ENCODE measurements at places on chromosomes 5 and 9.

DNA sequence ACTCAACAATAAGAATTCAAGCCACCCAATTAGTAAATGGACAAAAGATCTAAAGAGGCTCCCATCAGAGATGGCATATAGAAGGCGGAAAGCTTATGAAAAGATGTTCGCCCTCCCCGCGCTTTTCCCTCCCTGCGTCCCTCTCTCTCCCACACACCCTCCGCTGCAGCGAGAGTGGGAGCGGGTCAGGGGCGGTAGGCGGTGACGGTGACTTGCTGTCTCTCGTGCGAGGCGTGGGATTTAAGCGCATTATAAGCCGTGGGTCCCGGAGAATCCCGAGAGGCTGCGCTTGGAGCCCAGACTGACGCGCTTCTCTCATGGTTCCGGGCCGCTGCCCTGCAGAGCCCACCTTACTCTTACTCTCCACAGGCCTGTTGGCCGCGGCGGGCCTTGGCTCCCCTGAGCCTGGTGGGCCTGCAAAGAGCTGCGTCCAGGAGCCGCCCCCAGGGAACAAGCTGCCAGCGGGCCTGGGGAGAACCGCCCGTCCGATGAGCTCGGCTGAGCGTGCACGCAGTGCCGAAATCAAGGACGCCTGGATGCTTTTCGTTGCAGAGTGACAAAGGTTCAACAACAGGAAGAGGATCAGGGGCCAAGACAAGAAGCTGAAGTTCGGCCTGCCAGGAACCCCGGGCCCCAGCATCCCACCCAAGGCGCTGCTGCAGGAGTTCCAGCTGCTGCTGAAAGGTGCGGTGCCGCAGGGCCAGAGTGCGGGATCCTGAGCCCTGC lies 42.6 kb upstream of the BICD2 start:
- no peak for DNase-seq

DNA sequence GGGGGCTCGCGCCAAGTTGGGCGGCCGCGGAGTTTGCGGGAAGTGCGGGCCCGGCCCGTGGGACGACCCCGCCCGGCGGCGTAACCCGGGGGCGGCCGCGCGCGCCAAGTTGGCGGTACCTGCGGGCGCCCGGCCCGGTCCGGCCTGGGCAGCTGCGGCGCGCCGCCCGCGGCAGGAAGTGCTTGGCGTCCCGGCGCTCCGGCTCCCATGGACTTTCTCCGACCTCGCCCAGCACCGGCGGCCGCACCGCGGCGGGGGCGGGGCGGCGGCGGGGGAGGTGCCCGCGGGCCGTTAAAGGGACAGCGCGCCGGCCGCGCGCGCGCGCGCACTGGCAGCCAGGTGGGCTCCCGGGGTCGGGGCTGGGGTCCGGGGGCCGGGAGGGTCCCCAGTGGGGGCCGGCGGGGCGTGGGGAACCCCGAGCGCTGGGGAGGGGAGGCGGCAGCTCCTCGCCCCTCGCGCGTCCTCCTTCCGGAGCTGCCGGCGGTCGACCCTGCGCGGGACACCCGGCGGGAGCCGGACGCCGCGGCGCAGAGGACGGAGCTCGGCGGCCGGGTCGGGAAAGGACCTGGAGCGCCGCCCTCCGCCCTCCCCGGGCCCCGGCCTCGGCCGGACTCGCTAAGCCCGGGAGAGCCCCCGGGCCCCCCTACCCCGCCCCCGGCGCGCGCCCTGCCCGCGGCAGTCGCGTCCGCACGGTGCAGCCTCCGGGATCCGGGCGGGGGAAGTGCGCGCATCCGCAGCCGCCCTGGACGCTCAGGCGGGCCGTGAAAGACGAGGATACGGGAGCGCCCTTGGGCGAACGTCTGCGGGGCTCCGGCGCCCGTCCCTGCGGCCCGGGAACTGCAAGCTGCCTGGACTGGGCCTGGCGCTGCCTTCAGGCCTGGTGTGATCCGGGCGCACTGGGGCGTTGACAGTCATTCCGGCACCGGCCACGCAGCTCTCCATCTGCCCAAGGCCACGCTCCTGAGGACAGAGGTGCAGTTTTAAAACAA lies at the start of gene NACC2:
TSS of gene NACC2 (minus strand) at position 220 of the 989 bp plus-strand sequence. CDS start 44,768 bp downstream, outside the sequence.
- DNase-seq: no peak

DNA sequence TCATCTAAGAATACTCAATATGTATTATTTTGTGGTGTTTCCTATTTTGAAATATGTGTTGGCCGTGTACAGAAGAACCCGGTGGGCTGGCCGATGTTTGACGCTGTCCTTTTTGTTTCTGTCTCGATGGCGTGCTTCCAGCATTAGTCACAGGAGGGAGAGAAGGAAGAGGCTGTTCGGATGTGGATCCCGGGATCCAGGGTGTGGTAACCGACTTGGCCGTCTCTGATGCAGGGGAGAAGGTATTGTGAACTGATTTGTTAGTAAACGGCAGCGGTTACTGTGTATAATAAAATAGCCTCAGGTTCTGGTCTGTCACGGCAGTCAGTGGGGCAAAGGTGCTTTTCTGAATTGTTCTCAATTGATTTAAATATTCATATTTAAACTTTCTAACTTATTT lies 275.0 kb downstream of the ARHGEF28 start:
- no peak for DNase-seq

DNA sequence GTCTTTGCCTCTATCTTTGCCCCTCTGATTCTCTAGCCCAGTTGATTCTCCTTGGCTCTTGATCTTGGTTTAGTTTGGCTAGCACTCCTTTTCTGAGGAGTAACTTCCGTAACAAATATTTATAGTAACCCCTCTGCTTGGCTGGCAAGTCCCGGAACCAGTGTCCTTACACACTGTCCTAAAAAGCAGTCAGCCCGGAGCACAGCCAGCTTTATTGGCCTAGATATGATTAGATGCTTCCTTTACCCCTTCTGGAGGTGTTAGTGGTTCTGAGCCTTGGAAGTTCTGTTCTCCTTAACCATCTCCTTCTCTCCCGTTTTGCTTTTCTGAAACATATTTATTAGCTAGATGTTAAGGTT lies 17.0 kb upstream of the MSMP start:
- DNase-seq: no peak

DNA sequence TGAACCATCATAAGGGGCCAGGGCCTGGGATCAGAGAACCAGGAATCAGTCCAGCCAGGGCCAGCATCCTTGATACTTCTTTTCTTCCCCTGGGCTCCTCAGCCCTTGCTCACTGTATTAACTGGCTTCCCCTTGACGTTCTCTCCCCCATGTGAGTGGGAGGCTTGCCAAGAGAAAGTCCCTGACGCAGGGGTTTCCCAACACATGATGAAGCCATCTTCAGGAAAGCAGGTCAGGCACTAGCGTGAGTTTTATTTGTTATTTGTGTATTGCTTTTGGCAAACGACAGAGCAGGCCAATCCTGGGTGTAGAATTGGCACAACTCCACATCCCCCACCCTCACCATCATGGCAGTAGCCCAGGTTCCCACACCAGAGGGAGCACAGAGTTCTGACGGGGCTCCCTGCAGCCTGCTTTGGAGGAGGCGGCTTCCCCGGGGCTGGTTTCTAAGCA lies 165.5 kb upstream of the NFIL3 start:
- no peak for DNase-seq

GRCh38 chr9:117521293-117521692 lies 106.4 kb upstream of the ASTN2 start:
- DNase-seq: no peak
